Suppressor macrophage (primary cell): ENCODE measurements at places on chromosomes 2 and 18.

GRCh38 chr2:54927085-54927750, 123.0 kb downstream of the RTN4 start:
- no peak for DNase-seq

DNA sequence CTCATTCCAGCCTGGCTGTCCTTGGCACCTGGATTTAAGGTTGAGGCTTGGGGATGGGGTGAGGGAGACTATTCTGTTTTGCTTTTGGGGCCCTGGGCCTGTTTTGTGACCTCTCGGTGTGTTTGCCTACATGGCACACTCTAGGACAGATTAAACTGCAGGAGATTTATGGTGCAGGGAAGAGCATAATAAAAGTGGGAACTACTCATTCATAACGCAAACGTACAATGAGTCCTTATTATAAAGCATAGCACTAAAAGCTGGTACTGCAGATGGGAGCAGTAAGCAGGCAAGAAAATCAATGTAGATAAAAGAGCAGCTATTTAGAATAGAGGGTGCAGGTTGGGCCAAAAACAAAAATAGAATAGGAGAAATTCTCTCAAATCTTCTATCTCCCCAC, 238.4 kb downstream of the ACTR3 start:
- no peak for DNase-seq

DNA sequence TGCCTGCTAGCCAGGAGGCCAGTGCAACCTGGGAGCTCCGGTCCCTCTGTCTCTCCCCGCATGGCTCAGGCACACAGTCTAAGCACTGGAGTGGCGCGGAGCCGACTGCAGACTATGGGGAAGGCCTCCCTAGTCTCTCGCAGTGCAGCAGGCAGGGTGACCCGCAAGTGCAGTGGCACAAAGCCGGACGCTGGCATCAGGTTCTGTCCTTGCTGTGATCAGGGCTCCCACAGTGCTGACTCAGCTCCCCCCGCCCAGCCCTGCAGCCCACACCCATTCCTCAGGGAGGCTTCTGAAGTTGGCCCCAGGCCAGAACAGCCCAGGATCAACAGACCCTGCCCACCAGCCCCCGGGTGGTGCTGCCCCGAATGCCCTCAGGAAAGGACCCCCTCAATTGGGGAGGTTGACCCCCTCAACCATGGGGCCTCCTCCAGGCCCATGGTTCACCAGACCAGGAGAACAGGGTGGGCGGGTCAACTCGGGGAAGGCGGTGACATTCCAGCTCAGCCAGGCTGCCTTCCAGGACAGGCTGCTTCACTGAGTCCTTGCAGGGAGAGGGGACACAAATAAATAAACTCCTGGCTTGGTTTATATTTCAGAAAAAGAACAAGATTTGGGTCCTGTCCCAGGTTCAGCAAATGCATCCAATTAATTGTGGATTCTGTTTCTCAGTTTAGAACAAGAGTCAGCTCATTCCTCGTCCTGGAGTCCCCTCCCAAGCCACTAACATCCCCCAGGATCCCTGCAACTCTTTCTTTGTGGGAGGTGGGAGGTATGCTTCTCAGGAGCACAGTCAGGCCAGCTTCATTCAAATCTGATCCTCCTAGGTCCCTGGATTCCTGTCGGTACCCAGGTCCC, 12.2 kb downstream of the BIN1 start:
- DNase-seq = no peak

- peak; percentile 93 for DNase-seq
Observed at GRCh38 chr2:170816504-170817092, at the start of gene GAD1. GAD1 (plus strand) TSS chr2:170816887; CDS start chr2:170818592, 1,705 bp downstream.

GRCh38 chr2:52253416-52253980, 1221.6 kb upstream of the NRXN1 start:
- DNase-seq = no peak

GRCh38 chr2:238854699-238855229, 6.9 kb downstream of the TWIST2 start:
- no peak for DNase-seq

DNA sequence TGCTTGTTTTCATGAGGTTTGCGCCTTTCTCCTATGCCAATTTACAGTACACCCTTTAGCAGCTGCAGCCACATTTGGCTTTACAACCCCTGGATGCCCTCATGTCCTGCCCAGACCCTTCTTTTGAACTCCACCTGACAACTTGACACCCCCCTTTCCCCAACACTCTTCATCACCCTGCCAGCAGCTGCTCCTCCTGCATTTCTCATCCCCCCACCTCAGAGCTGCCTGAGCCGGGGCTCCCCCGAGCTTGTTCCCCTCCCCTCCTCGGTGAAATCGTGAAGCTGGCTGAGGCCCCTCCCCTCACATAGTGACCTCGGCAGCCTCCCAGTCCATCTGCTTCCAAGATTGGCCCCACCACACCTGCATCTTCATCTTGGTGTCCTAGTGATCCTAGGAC, 40.5 kb downstream of the LRRFIP1 start:
- no peak for DNase-seq

DNA sequence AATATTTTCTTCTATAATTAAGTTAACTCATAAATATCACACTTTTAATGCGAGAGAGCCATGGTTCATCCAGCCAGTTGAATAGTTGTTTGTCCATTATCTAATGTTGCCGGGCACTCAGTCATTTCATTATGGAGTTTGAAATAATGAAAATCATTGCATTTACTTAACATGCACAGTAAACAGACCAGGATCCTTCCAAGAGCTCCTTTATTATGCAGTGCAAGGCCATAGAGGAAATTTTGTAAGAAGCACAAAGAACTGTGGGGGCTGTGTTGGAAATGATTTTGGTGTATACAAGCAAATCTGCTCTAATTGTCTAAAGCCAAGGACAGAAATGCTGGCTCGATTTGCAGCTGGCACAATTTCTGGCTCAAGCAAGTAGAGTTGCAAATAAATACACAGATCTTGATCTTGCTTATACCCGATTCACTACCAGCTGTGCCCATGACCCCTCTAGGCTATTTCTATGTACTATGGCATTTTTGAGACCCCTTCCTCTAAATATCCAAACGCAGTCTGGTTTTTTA, 400.3 kb upstream of the HNRNPA3 start:
- no peak for DNase-seq

DNA sequence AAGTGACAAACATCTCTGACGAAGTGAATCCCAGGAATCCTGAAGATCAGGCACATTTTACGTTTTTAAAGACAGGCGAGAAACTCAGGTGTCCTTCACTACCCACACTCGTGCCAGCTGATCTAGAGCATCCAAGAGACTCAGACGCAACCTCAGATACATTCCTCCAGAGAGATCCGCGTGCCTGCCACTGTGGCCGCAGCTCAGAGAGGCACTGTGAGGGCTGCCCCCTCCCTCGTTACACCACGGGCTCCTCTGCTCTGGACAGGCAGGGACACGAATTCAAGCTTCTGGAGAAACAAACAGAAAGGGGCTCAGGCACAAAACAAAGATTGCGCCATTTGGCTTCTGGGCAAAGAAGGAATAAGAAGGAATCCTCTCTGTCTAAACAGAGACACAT, 268.0 kb downstream of the HDAC4 start:
- DNase-seq = no peak

DNA sequence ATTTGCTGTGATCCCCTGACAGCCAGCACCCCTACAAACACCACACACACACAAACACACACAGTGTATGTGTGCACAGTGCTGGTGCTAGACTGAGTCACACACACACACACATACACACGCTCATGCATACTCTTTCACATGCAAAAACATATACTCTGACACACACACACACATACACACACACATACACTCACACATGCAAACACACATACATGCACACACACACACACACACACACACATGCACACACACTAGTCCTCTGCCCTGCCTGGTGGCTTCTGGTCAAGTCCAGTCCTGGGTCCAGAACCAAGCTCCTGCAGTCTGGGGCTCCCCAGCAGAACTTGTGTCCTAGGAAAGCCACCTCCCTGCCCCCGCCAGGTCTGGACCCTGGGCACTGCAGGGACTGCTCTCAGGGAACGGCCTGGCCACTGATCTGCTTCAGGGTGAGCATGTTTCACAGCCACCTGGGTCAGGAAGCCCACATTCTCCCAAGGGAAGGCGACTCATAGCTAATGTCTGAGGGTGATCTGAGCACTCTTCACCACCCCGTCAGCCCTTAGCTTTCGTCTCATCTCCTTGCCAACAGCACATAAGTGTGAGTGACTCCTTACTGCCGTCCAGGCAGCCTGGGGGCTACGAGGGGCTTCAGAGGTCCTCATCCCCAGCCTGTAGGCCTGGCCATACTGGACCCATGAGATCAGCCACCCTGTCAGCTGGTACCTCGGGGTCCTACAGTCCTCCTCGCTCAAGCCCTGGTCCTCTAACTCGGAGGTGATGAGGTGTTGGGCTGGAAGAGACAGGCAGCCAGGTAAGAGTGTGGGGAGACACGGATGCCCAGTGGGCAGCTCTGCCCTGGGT, 88.1 kb downstream of the MCFD2 start:
- no peak for DNase-seq

DNA sequence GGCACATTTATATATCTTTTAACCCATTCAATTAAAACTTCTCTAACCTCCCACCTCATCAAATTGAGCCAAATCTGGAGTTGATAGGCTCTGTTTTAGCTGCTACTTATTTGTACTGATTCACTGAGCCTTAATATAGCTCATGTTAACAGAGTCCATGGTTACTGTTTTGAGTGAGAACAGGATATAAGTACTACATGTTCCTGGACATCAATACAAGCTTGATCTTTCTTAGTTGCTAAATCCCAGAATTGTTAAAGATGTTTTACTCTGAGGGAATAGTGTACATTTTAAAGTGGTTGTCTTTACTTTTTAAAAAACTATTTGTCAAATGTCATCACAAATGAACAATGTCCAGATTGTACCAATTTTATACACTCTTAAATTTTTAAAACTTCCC, 157.7 kb downstream of the RPRM start:
- DNase-seq = no peak

GRCh38 chr2:237922641-237923361, 44.0 kb upstream of the UBE2F start:
- no peak for DNase-seq

DNA sequence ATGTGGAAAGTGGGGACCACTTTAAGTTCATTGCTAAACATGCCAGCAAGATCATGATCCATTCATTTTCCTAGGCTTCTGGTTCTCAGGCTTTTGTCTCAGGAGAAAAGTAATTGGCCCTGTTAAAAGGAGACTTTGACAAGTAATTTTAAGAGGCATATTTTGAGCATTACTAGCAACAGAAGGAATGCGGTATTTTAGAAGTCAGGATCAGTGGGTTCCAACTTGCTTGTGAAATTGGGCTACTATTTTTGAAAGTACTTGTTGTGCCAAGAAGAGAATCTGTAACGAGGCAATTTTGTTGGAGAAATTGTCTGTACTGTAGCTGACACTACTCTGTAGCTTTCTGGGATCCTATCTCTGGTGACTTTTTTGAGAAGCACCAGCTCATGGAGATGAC, 59.4 kb downstream of the CERS6 start:
- no peak for DNase-seq

GRCh38 chr18:61400716-61401115, 67.5 kb downstream of the CDH20 start:
- DNase-seq = no peak
